NCI-H345 (cell line): ENCODE measurements at places on chromosomes 6 and 20.

- DNase-seq, result no peak
These were observed 98.0 kb upstream of the FOXA2 start for GRCh38 chr20:22682381-22682780.

DNA sequence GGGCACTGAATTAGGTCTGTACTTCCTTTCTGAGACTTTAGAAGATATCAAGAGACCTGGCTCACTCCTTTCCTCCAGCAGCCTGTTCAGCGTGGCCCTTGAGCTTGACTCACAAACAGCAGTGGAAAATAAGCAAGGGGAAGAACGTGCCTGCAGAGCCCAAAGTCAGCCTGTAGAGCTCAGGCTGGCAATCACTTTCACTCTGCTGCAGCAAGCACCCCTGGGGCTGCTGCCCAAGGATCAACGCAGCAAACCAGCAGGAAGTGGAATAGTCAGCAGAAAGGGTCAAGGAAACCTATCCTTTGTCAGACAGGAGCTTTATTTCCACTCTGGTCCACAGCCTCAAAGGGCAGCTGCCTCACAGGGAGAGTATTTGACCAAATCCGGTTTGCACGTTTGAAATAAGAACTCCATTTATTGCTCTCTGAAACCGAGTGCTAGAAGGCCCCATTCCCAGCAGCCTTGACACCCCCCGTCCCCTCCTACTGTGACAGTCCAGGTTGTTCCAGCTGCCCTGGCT is 77.4 kb downstream of the PRDM1 start:
- DNase-seq, result no peak

DNA sequence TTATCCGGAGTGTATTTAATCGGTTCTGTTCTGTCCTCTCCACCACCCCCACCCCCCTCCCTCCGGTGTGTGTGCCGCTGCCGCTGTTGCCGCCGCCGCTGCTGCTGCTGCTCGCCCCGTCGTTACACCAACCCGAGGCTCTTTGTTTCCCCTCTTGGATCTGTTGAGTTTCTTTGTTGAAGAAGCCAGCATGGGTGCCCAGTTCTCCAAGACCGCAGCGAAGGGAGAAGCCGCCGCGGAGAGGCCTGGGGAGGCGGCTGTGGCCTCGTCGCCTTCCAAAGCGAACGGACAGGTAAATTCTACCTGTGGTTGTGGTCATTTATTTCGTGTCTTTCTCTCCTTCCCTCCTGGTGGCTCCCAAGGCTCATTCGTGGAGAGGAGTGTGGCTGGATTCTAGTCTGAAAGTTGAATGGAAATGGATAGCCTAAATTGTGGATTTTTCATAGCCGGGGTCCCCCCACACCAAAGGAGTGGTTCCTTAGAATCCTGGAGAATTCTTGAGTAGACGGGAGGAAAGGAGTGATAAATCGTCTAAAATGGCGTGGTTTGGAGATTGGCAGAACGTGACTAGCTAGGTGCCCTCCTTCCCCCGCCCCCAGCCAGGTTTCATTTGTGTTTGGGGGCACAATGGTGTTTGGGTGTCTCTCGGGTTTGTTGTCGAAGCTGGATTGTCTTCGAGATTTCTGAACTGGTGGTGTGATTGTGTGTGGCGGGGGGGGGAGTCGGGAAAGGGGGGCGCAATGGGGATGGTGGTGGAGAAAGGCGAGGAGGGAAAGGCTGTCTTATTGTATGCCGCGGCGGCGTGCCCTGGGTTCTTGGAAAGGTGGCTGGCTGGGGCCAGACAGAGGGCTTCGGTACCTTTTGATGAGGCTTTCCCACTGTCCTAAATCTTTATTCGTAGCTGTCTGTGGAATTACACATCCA is 673 bp downstream of the MARCKS start:
- peak; percentile 63 for DNase-seq

DNA sequence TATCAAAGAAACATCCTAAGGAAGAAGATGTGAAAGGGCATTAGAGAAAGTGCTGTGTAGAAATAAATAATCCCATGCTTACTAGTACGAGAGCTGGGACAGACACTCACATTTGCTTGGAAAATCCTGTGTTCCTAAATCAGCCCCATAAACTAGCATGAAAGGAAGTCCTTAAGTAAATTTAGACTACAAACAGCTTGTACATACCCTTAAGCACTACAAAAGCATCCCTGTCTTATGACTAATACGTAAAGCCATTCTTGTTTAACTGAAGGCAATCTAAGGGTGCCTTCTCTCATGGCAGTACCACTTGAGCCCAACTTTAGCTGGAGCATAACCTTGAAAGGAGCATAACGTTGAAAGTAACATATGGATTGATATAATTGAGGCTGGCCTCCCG is 15.4 kb upstream of the FOXQ1 start:
- DNase-seq, result no peak

GRCh38 chr20:31738729-31739549 is at the start of gene TPX2:
Gene TPX2, plus strand, starts transcription at chr20:31739290. Its CDS starts 18,187 bp downstream, at chr20:31757477.
- DNase-seq, result peak; percentile 100

- peak; percentile 41 for DNase-seq
These were observed 92.6 kb downstream of the RNGTT start for GRCh38 chr6:88870717-88871330.

DNA sequence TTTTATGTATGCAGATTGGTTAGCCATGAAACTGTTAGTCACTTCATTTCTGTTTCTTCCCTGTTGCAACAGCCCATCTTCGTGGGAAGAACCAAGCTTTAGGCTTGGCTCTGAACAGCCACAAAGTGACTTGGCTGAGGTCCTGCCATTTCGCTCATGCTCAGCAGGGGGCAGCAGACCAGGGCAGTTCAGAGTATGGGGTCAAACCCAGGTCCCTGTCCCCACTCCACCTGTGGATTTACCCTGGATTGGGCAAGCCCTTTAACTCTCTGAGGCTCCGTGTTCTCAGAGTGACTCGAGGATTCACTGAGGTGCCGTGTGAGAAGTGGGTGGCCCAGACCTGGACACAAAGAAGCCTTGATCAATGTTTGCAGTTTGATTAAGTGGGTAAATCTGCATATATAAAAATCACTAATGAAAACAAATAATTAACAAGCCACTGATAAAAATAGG is 19.8 kb upstream of the MAP1LC3A start:
- peak; percentile 8 for DNase-seq

- DNase-seq, result no peak
These were observed 149.5 kb upstream of the SASH1 start for GRCh38 chr6:148193063-148193680.

- no peak for DNase-seq
These were observed 13.0 kb upstream of the TGM2 start for GRCh38 chr20:38178065-38178491.

- DNase-seq, result no peak
These were observed 148.2 kb upstream of the GGTLC1 start for GRCh38 chr20:24136659-24137246.

GRCh38 chr6:143647732-143648131 is 30.0 kb upstream of the PHACTR2 start:
- no peak for DNase-seq

GRCh38 chr6:33904050-33904746 is 100.4 kb upstream of the MLN start:
- DNase-seq, result peak; percentile 30

GRCh38 chr6:111524735-111525134 is 41.7 kb upstream of the REV3L start:
- DNase-seq, result no peak

- no peak for DNase-seq
These were observed 19.2 kb downstream of the ASF1A start for GRCh38 chr6:118913161-118913560.

- no peak for DNase-seq
These were observed 82.5 kb upstream of the PTPN1 start for GRCh38 chr20:50427719-50428083.
